Activated T-helper 1 cell treated with anti-CD3 and anti-CD28 coated beads, Interleukin-12 subunit alpha, Interleukin-12 subunit beta, Interleukin-2, Interleukin-4 antibody, amounts not matched to agents 30 ng/mL and 10 ng/mL and 1 ng/mL, durations not matched to agents 14 hours and 24 hours and 36 hours (primary cell): ENCODE measurements at places on chromosomes 1 and 21. TPM values are rescaled to one million over a fixed set of nuclear protein-coding genes. Genes with fewer than 3 reads are reported as not detected.

The SLC25A33 gene
- 12.5 and 13.5 TPM in 2 replicates for total RNA-seq

The SEMA4A gene
- 8.8 and 9.0 TPM in 2 replicates for total RNA-seq

The LHX8 gene
- total RNA-seq: not detected in 2 replicates

The ANKRD35 gene
- 0.37 and 0.52 TPM in 2 replicates for total RNA-seq

DNA sequence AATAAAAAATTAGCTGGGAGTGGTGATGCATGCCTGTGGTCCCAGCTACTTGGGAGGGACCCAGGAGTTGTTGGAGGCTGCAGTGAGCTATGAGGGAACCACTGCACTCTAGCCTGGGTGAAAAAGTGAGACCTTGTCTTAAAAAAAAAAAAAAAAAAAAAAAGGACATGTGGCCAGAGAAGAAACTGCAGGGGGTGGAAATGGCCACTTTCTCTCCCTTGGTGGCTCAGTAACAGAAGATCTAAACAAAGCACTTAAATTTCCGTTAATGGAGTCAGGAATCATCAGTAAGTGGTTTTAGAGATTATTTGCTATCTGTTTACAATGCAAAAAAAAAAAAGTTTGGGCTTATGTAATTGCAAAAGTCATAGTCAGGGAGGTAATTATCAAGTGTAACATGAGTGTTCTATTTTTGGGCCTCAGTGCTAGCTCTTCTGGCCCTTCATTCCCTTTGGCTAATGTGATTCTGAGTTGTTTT lies 19.3 kb upstream of the OPRD1 start:
- no peak for DNase-seq

- no peak for DNase-seq
Measured at GRCh38 chr1:16296643-16297042, 55.6 kb downstream of the FBXO42 start.

The DDX20 gene
- total RNA-seq: 21.5 and 25.2 TPM in 2 replicates

The KCNE2 gene
- not detected in 2 replicates for total RNA-seq

The HSPA13 gene
- 43.6 and 50.4 TPM in 2 replicates for total RNA-seq

The TEKT2 gene
- total RNA-seq: 0.16 and 0.27 TPM in 2 replicates
